ENCODE measurements at places on chromosomes 1 and 21.

DNA sequence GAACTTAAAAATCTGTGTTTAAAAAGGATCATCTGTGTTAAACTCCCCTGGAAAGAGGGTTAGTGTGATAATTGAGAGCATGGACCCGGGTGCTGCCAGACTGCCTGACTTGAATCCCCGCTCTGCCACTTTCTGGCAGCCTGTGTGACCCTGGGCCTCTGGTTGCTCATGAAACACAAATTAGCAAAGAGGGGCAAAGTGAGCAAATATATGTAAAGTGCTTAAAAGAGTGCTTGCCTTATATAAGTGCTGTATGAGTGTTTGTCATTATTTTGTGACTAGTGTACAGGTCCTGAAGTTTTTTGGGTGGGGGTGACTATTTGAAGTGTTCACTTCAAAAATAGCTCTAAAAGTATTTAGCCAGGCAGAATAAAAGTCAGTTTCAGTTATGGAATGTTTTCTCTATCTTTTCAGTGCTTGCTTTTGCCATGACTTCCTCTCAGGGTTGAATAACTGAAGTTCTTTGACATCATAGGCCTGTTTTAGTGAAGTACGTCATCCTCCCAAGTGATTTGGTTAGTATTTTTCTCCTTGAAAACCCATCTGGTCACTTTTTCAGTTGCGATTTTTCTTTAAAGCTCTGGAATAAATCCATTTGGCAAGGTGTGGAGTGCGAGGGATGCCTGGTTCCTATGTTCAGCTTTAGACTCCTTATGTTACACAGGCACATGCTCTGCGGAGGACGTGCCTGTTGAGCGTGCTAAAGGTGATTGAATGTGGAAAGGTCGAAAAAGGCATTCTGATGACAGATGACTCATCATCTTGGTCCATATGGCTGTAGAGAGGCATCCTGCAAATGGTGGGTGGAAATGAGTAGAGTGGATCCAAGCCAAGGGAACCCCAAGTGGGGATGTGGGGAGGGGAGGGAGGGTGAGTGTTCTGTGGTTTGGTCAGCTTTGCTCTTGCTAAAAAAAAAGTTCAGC is 47.8 kb downstream of the AK4 start:
- no peak for DNase-seq

- DNase-seq = no peak
Measured at GRCh38 chr1:107623431-107623830, 341.5 kb downstream of the VAV3 start.

GRCh38 chr1:161855260-161855659 is 89.1 kb downstream of the ATF6 start:
- no peak for DNase-seq

DNA sequence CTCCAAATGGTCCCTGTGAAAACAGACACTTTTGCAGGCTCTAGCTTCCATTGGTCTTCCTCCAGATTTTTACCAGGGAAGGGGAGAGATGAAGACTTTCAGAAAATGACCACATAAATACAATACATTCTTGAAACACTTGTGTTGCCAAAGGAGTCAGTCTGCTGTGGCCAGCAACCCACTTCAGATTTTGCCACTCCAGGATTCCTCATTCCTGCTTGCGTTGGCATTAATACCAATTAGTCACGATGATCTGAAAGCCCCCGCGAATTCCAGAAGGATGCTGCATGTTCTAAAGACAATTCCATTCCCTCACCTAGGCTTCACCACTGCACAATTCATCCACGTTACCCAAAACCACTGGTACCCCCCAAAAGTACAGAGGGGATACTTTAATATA is 7.9 kb upstream of the BACE2 start:
- DNase-seq = no peak

- no peak for DNase-seq
Measured at GRCh38 chr1:183063349-183063748, 40.1 kb downstream of the LAMC1 start.

DNA sequence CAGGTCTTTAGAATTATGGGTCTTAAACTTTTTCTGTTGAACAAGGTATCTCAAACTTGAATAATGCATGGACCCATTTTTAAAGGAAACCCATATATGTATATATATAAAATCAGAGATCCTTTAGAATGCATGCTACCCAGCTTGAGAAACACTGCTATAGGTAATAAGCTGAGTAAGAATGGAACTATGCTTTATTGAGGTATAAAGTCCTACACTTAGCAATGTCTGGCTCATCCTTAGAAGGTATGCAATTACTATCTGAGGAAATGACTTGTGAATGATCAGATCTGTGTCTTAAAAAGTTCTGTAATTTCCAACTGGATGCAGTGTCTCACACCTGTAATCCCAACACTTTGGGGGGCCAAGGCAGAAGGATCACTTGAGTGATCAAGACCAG is 11.2 kb downstream of the TRAF3IP3 start:
- DNase-seq = no peak

DNA sequence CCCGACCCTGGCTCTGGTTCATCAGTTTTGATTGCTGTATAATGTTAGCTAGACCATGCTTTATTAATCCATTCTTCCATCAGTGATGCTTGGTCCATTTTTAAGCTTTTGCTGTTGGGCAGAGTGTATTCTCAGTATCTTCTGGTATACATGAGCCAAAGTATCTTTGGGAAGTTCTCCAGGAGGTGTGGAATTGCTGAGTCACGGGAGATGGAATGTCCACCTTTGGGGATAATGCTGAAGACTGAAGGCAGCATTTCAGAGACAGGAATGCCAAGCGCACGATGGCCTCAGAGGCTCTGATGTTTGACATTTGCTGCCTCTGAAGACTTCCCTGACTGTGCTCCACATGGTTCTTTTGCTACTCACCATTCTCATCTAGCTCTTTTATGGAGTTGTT is 266.3 kb upstream of the KAZN start:
- no peak for DNase-seq

GRCh38 chr1:164647211-164647610 is 88.2 kb downstream of the PBX1 start:
- no peak for DNase-seq

DNA sequence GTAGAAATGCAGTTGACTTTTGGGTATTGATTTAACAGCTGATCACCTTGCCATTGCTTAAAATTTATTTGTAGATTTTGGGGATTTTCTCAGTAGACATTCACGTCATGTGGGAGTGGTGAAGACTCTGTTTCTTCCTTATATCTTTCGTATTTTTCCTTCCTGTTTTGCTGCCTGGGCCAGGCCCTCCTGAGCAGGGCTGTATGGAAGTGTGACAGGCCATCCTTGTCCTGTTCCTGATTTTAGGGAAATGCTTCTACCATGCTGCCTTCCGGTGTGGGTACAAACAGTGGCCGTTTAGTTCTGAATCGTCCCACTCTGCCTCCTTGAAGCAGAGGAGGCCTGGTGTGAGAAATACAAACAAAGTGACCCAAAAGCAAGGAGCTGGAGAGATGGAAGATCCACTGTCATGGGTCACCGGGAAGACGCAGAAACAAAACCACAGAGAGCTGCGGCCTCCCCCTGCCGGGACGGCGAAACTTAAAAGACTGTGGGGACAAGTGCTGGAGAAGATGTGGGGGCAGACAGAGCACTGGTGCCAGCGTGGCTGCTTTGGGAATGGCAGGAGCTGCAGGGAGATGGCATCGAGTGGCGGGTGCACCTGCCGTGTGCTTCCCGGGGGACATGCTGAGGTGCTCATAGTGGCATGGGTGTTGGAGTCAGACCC is 7.6 kb downstream of the AGPAT3 start:
- DNase-seq = no peak

GRCh38 chr1:231814021-231814420 is 187.4 kb downstream of the DISC1 start:
- DNase-seq = no peak

GRCh38 chr1:215484171-215484939 is 82.7 kb upstream of the KCTD3 start:
- no peak for DNase-seq

- DNase-seq = no peak
Measured at GRCh38 chr1:230970432-230970831, 8.2 kb downstream of the TTC13 start.

- no peak for DNase-seq
Measured at GRCh38 chr1:14392161-14392858, 206.2 kb upstream of the KAZN start.

DNA sequence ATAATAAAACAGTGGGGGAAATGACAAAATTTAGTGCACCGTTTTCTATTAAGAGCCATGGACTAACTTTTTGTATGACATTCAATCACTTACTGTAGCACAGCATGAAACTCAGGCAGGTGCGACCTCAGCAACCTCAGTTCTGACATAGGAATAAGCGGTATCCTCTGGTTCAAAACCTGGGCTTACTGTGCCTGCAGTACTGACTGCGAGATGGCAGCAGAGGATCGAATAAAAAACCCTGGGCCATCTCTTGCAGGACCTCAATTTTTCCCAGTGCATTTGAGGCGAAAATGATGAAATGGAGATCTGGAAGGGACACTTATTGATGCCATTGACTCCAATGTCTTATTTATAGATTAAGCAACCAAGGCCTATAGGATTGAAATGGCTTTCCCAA is 214.7 kb downstream of the ADGRL2 start:
- no peak for DNase-seq

DNA sequence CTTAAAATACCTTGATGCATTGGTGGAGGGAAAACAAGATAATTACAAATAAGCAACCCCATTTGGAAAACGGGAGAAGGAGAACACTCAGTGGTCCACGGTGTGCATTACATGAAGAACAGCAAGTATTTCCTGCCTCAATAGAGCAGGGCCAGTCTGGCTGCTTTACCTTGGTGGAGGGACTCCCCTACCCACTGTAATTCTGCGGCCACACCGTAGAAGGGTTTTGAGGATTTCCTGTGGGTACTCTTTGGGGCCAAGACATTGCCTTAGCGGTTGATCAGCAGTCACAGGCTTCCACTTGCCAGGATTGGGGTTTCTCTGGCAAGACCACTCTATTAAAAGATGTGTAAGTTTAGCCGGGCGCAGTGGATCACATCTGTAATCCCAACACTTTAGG is 16.3 kb upstream of the TMEM54 start:
- DNase-seq = no peak

- DNase-seq = no peak
Measured at GRCh38 chr1:231396643-231397042, 25.4 kb downstream of the EGLN1 start.

GRCh38 chr1:108041360-108042142 is 76.6 kb upstream of the VAV3 start:
- DNase-seq = no peak

GRCh38 chr1:246080031-246080430 is 427.0 kb downstream of the SMYD3 start:
- no peak for DNase-seq

DNA sequence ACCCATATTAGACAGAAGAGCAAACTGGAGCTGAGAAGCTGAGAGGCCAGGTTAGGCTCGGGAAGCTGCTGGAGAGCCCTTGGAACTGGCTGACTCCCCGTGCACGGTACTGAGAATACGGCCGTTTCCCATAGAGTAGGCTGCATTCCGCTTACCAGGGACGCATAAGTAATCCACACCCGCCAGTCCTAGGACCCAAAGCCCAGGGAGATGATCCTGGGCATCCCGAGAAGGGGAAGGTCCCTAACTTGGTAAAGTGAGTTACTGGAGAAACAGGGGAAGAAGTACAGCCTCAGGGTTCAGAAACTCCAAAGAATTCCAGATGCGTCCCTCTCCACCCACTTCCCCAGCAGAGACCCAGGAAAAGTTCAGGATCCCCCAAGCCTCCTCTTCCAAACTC is 1.3 kb downstream of the LRRC38 start:
- DNase-seq = no peak

DNA sequence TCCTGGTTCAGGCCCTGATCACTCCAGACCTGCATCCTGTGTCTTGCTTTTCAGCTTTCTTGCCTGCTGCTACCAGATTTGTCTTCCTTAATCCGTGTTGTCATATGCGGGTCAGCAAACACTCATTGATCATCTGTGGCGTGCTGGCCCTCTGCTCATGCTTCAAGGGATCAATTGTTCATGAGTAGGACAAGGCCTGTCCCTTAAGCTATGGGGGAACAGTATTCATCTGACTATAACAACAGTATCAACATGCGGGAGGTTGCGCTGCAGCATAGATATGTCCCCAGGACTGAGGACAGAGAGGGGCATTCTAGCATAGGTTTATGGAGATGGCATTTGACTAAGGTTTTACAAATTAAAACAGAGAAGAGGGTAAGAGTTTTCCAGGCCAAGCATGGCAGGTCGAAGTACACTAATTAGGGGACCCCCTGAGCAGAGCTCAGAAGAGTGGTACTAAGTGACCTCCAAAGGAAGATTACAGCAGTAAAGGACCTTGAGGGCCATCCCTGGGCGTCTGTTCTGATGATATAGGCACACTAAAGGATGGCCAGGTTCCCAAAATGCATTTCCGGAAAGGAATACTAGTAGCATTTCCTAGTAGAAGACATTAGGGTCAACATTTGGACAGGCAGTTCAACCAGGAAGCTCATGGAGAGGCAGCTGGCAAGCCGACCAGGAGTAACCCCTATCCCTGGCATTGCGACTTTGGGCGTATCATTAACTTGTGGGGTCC is 811 bp upstream of the ZNF672 start:
- no peak for DNase-seq

Measured in HT-29 (cell line).